ENCODE measurements at places on chromosomes 3 and 15.

- DNase-seq: no peak
These were observed 34.7 kb downstream of the ANXA2 start for GRCh38 chr15:60363087-60363549.

- no peak for DNase-seq
These were observed 356.5 kb upstream of the SLCO3A1 start for GRCh38 chr15:91496754-91497691.

DNA sequence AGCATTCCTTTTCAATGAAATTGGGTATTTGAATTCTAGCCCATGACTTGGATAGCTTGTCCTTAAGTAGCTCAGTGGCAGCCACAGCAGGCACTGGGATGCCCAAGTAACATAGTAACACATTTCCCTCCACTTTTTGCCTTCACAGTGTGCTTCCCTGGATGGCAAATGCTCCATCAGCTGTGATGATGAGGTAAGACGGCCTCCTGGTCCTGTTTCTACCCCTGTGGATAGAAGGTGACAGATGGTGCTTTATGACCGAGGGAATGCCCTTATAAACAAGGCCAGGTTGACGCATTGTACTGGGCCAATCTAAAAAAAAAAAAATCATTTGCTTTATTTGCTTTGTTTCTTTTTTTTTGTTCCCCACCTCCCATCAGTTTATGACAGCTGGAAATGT, 41.8 kb upstream of the LRTM1 start:
- DNase-seq: no peak

DNA sequence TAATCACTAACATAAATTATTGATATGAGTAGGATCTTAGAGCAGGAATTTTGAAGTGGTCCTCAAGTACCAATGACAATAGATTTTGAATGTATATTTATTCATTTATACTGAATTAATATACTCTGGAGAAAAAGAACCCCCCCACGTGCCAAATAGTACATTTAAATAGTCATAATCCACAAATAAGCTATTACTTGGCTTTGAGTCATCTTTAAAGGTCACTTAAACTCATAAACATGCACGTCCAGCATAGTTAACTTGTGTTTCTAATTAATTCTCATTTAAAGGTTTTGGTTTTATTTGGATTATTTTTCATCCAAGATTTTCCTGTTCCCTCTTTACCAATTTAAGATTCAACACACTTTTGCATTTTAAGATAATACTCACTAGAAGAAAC, 35.1 kb downstream of the FGF7 start:
- no peak for DNase-seq

DNA sequence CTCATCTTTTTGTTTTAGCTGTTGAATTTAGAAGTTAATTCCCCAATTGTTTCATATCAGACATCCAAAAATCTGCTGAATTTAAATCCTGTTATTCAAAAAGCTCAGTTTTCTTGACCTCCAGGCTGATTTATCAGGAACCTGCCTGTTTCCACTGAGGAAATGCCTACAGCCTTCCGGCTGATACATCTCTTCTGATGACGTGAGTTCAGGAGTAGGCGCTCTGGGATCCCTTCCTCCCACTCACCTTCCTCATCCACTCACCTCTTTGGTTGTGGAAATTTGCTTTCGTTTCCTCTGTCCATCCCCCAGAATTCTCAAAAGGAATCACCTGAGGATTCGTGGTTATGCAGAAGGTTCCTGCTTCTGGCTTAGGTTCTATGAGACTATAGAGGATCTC, 55.4 kb upstream of the ALDH1A3 start:
- no peak for DNase-seq

DNA sequence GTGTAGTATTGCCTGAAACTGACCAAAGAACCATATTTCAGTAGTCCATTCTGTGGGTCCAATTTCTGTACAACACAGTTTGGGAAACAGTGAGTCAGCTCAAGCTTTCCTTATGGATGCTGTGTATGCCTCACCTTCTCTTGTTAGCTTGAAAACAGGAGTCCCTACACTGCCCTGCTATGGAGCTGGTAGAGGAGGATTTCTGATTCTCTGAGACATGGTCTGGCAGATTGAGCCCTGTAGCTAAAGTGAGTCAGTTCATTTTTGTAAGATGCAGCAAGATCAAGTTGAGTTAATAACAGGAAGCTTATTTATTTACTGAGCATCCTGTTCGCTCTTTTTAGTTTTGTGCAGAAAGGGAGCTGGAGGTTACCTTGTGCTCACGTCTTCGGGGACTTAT, 424.1 kb upstream of the RBMS3 start:
- no peak for DNase-seq

DNA sequence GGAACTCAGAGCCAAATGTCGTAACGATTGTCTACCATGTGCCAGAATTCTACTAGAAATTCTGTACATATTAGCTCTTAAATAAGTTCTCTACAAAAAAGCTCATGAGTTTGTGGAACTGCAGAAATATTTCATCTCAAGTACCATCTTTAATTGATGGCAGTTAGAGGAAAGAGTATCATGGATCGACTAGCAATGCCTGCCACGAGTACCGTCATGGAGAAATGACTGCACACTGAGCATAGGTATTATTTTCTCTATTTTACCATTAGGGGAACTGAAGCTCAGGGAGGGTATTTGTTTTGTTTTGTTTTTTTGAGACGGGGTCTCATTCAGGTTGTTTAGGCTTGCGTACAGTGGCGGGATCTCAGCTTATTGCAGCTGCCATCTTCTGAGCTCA, 2.8 kb downstream of the RPUSD3 start:
- no peak for DNase-seq

GRCh38 chr15:91007266-91007665, 12.9 kb upstream of the PRC1 start:
- no peak for DNase-seq

- DNase-seq: no peak
These were observed 168.5 kb upstream of the TBC1D5 start for GRCh38 chr3:17910922-17911321.

GRCh38 chr15:52137432-52138357, 25.1 kb upstream of the BCL2L10 start:
- DNase-seq: no peak

- DNase-seq: no peak
These were observed 1.2 kb downstream of the IFT122 start for GRCh38 chr3:129441215-129441614.

- DNase-seq: no peak
These were observed 117.0 kb upstream of the CCDC54 start for GRCh38 chr3:107260207-107260606.

DNA sequence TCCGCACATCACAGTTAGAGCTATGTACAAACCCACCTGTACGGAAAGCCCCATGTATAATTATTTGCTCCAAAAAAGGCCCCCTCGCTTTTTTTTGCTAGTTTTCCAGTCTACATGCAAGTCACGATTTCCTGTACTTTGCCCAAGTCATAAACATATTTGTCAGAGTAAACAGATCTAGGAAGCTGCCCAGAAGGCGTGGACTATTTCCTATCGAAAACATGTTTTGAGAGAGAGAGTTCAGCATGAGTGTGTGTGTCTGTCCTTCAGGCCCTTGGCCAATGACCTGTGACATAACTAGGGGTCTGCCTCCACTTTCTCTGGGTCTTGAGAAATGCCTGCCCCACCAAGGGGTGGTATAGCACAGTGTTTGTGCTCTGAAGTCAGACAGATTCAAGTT, 72.7 kb upstream of the HACD2 start:
- DNase-seq: no peak

DNA sequence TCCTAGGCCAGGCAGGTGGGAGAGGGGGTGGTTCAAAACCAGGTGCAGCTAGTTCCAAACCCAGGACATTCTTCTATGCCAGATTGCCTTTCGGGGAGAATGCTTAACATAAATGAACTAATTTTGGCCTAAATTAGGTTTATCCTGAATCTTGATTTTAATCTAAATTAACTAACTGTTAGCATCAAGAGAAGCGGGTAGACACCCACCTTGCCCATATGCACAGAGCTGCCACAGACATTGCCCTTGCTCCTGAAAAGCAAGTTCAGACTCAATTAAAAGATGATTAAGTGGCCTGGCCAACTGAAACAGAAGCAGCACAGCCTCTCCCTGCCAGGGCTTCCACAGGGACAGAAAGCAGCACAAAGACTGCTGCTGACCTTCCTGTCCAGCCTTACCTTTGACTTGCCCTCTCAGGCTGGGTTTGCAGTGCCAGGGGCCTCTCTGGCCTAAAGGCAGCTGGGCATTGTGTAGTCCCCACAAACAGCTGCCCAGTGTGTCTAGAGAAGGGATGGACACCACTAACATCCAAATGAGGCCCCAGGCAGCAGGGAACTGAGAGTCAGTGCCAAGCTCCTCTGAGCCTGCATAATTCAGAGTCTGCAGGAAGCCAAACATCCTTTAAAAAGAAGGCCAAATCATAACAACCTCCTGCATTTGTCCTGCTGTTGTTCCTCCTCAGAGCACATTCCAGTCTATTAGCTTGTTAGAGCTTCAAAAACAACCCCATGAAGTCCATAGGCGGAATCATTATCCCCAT, 15.4 kb upstream of the OXTR start:
- peak; percentile 23 for DNase-seq

GRCh38 chr15:78915341-78916087, 29.3 kb downstream of the CTSH start:
- peak; percentile 16 for DNase-seq

- DNase-seq: no peak
These were observed 166.5 kb upstream of the ATP11B start for GRCh38 chr3:182626484-182627467.

DNA sequence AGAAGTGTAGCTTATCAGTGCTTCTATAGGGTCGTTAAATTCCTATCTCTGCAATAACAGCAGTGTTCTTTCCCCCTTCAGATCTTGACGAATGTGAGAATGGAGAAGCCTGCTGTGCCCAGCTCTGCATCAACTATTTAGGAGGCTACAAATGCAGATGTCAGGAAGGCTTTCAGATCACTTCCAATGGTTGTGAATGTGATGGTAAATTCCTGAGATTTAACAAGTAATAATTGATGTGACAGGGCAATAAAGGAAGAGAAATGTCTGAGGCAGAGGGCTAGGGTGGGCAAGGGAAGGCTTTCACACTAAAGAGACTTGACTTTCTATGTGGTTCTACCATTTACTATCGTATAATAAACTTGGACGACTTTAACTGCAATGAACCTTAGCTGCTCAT, 711.7 kb upstream of the GOLIM4 start:
- no peak for DNase-seq

DNA sequence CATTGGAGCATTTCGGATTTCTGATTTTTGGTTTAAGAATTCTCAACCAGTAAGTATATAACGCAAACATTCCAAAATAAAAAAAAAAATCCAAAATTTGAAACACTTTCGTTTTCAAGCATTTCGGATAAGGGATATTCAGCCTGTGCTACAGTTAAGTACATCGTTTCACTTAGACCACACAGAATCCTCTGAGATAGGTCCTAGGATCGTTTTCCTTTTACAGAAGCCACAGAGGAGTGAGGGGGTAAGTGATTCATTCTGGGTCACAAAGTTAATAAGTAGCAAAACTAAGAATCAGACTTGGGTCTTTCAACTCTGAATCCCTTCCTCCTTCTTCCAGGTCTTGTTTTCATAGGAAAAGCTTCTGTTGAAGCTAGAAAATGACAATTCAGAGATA, 249.3 kb downstream of the BBX start:
- no peak for DNase-seq

- no peak for DNase-seq
These were observed 72.8 kb downstream of the SLC9A9 start for GRCh38 chr3:143775459-143775858.

GRCh38 chr3:126261037-126261436, 80.7 kb upstream of the ALDH1L1 start:
- peak; percentile 54 for DNase-seq

DNA sequence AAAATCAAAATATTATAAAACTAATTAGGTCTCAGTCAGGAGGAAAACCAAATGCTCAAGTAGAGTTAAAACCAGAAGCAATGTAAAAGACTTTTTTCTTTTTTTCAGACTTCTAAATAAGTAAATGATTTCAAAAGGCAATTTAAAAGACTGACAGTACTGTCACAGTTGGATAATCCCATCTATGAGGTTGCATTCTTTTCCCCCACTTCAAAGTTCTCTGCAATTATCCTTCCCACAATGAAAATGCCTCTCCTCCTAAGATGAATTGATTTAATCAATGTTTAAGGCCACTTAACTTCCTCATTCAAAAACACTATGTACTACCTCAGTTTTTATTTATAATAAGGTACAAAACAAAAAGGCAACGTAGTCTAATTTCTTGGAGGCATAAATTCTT, 8.1 kb downstream of the MRPL3 start:
- no peak for DNase-seq

- no peak for DNase-seq
These were observed 996 bp downstream of the RABL3 start for GRCh38 chr3:120741320-120741719.

DNA sequence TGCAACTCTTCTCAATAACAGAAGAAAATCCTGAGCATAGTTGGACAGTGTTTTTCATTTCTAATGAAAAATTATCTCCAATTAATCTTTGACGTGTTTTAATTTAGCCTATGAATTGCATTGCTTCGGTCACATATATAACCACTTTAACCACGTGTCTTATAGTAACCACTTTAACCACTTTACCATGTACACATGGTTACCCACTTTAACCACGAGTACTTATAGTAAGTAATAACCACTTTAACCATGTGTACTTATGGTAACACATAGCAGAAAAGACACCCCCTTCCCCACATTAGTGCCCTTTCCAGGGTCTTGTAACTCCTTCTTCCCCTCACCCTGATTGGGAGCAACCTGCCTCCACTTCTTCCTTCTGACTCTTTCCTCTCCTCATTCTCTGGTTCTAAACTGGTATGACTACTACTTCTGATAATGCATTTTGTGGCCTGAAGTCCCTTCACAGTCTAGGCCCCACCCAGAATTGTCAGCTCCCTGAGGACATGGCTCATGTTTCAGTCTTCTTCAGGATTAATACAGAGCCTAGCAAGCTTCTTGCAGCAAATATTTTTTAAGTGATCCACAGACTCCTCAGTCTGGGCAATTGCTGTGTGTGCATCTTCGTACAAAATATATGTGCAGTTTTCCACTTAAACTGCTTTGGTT, 25.0 kb downstream of the SLC7A14 start:
- DNase-seq: no peak

- no peak for DNase-seq
These were observed 45.7 kb downstream of the TCF12 start for GRCh38 chr15:56964182-56964581.

DNA sequence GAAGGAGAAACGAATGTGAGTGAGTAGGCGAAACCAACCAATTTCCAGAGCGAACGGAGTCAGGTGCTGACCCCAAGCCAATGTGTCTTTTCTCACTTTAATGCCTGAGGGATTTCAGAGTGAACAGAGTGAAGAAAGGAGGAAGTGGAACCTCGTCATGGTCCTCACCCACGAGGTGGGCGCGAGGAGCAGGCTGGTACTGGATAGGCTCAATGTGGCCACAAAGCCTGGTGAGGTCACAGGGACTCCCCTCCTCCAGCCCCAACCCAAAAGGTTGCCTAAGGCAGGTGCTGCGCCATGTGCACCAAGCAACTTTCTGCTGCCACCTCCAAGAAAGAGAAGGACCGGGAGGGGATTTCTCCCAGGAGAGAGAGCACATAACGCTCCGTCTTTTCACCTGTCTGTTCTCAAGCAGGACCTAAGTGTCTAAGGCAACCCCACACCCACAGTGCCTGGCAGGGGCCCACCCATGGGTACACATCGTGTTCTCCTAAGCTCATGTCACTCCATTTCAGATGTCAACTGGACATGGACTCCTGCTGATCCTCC, 3.8 kb downstream of the NRROS start:
- peak; percentile 59 for DNase-seq
